Spinal cord (tissue), 10 donors: ENCODE measurements at places on chromosomes 4 and X. TPM values are rescaled to one million over a fixed set of nuclear protein-coding genes. Genes with fewer than 3 reads are reported as not detected.

TIGD4 gene
- 1.8 TPM for polyA plus RNA-seq

PDCL2 gene
- polyA plus RNA-seq, result not detected

WNK3 gene
- polyA plus RNA-seq, result 10.0 TPM

WDR17 gene
- polyA plus RNA-seq, result 30.3 TPM

GABRG1 gene
- 8.2 TPM for polyA plus RNA-seq

GABRE gene
- polyA plus RNA-seq, result 12.6 TPM

HSD17B13 gene
- 1.4 TPM for polyA plus RNA-seq

MAGED4 gene
- polyA plus RNA-seq, result 231 TPM

PITX2 gene
- 2.1 TPM for polyA plus RNA-seq

PABPC5 gene
- polyA plus RNA-seq, result 10.9 TPM

F8A3 gene
- polyA plus RNA-seq, result 5.8 TPM

FAM47A gene
- not detected for polyA plus RNA-seq

COX7B2 gene
- not detected for polyA plus RNA-seq

CENPI gene
- polyA plus RNA-seq, result 4.2 TPM

TLR6 gene
- polyA plus RNA-seq, result 1.6 TPM

ABLIM2 gene
- polyA plus RNA-seq, result 52.9 TPM

UNC5C gene
- 11.3 TPM for polyA plus RNA-seq

TENM3 gene
- polyA plus RNA-seq, result 41.2 TPM

STEEP1 gene
- 27.8 TPM for polyA plus RNA-seq
